ENCODE measurements at places on chromosomes 6 and 20.

DNA sequence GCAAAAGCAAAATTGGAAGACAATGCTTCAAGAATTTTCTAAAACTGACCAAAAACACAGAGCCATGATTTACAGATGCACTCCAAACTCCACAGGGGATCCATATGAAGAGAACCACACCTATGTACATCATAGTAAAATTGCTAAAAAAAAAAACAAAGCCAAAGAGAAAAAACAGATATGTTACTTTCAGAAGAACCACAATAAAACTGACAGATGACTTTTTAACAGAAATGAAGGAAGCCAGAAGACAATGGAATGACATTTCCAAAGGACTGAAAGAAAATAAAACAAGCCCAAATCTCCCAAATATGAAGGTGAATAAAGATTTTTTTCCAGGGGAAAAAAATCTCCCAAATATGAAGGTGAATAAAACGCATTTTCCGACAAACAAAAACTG is 17.5 kb downstream of the TRERF1 start:
- no peak for DNase-seq

GRCh38 chr6:130913120-130913519 is 85.9 kb downstream of the SMLR1 start:
- no peak for DNase-seq

GRCh38 chr20:39877788-39878187 is 811.2 kb downstream of the MAFB start:
- no peak for DNase-seq

DNA sequence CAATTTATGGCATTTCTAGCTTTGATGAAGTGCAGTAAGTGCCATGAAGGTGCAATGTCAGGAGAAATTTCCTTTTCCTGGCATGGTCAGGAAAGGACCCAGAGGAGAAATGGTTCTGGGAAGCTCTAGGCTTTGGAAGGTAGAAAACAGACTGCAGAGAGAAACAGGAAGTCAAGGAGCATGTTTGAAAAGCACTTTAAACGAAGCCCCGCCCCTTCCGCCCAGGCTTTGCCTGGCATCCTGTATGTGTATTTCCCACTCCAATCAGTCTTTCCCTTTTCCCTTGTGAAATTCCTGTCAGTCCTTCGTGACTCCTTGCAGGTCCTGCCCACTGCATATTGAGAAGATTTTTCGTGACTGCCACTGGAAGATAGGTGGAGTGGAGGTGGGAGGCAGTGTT is 320.9 kb upstream of the SASH1 start:
- no peak for DNase-seq

DNA sequence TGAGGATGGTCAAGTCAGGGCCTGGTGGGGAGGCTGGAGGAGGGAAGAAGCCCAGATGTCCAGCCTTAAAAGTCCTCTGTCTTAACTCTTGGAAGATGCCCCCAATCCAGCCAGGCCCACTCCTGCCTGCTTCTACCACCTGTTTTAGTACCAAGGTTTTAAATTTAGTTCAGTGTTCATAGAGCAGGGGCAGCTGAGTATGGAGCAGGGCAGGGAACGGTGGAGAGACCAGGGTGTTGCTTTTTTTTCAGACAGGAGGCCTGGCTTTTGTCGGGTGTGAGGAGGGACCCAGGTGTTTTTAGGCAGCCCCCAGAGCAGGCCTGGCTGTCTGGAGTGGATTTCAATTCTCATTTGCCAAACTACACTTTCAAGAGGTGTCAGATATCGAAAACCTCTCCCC is 278.8 kb downstream of the CDC5L start:
- DNase-seq, result no peak

GRCh38 chr20:38057351-38057972 is 23.9 kb downstream of the RPRD1B start:
- DNase-seq, result no peak

- no peak for DNase-seq
Observed at GRCh38 chr6:37068356-37069270, 63.2 kb downstream of the FGD2 start.

GRCh38 chr6:6851059-6851948 is 256.5 kb upstream of the RREB1 start:
- DNase-seq, result peak; percentile 84

GRCh38 chr20:38724626-38725147 is 401 bp downstream of the SLC32A1 start:
- DNase-seq, result no peak

DNA sequence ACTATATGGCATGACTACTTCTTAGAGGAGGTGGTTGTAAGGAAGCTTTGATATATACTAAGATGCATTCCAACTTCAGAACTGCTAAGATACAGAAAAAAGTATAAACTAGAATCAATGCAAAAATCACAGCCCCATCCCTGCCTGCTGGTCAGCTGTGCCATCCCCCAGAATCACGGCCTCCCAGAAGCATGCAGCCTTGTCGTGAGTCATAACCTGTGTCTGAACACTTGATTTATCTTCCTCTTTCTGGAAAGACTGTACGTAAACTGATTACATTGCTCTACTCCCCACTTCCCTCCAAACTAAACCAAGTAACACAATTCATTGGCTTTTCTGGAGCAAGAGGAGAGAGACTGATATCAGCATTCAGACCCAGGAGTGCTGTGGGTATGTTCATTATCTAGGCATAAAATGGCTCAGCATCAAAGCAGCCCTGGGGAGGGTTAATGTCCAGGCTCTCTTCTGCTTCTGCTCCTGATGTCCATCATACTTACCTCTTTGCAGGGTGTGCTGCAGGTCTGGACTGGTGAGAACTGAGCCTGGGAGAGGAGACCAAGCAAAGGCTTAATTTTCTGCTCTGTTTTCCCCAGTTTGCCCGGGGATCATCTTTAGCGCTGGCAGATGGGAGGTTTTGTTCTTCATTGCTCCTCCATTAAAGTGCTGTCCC is 18.4 kb downstream of the SCP2D1 start:
- no peak for DNase-seq

DNA sequence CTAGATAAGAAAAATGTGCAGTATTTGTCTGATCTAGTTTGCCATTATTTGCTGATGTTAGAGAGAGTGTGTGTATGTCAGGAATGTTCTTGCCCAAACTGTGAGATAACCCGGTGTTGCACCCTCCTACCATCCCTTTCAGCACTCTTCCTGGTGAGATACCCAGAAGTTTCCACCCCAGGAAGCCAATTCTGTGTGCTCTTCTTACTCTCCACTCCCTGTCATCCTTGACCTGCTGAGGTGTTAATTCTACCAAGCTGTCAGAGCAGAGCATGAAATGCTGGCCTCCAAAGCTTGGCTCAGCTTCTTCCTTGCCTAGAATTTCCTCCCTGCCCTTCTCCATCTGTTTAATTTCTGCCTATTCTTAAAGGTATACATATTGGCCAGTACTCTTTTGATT is 237.3 kb upstream of the CNR1 start:
- DNase-seq, result no peak

GRCh38 chr6:142441716-142442115 is 139.9 kb downstream of the ADGRG6 start:
- no peak for DNase-seq

DNA sequence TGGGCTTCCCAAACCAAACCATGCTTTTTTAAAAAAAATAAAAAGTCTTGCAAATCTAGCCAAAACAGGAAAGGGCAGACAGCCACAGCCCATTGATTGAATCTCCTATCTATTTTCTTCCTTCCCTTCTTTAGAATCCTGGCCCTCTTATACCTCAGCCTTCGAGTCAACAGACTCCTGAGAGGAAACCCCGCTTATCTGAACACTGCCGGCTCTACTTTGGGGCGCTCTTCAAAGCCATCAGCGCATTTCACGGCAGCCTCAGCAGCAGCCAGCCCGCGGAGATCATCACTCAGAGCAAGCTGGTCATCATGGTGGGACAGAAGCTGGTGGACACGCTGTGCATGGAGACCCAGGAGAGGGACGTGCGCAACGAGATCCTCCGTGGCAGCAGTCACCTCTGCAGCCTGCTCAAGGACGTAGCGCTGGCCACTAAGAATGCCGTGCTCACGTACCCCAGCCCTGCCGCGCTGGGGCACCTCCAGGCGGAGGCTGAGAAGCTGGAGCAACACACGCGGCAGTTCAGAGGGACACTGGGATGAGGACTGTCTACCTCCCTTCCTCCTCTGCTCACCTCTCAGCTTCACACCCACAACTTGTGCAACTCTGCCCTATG is 10.1 kb upstream of the RTF2 start:
- no peak for DNase-seq

DNA sequence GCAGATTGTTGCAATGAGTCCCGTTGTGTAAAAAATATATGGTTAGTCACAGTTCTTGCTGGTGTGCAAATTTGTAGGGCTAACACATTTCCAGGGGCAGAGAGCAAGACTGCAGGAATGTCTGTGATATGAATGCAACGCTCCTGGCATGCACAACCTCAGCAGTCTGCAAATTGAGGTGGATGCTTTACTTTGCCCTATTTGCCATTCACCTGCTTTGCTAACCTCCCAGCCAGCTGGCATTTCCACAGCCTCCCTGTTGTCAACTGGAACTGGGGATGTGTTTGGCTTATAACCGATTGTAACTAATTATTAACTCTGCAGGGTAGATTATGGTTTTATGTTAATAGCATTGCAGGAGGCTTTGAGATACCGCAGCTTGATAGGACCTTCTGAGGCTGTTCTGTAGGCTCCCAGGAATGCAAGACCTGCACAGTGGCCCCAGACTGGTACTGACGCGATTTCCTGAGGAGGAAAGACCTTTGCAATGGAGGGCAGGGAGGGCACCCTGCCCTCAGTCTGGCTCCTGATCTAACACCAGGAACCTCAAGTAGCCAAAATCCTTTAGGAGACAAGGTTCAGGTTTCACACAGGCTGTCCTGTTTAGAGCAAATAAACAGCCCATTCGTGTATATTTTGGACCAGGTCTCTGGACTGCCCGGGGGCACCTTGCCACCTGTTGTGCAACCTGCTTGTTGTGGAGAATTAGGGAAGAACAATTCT is 53.4 kb downstream of the EDN1 start:
- DNase-seq, result peak; percentile 33

DNA sequence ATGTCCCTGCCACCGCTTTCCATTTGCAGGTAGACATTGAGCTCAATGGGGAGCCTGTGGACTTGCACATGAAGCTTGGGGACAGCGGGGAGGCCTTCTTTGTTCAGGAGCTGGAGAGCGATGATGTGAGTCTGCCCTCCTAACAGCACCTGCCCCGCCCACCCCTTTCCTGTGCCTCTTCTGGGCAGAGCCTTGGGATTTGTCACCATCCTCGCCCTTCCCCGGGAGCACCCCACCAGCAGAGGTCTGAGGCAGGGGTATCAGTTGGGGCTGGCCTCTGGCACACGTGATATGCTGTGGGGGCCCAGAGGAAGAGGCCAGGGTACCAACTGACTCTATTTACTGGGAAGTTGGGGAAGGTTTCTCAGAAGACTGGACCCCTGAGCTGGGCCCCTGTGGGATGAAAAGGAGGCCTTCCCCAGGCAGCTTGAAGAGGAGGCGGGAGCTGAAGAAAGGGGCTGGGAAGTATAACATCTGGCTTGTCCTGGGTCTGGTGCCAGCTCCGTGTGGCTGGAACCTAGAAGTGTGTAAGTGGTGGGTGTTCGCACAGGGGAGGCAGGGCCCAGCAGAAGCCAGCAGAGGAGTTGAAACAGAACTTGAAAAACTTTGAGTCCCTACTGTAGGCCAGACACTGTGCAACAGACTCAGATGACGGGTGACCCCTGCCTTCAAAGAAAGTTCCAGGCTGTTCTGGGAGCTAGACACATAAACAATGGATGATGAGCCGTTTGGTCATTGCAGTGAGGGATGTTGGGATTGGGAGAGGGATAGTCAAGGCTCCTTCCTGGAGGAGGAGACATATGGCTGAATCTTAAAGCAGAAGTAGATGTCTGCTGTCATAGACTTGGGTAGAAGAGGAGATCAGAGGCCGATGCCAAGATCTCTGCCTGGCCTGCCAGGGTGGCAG is 7.2 kb downstream of the LPIN3 start:
- DNase-seq, result no peak

- DNase-seq, result no peak
Observed at GRCh38 chr6:2958331-2958711, 13.0 kb downstream of the SERPINB6 start.

GRCh38 chr6:21967056-21967974 is 329.5 kb downstream of the PRL start:
- DNase-seq, result no peak

All from AG04449 (cell line).